Uterus (tissue), 4 donors: ENCODE measurements at places on chromosomes 5 and 9. TPM values are rescaled to one million over a fixed set of nuclear protein-coding genes. Genes with fewer than 3 reads are reported as not detected.
A peak's percentile ranks its signal among the peaks of the same experiment; 100 is the strongest.

GRCh38 chr9:107025260-107026035 is 162.5 kb downstream of the ZNF462 start:
- no peaks in the 10 kb centered on the region for H3K36me3 ChIP-seq
- H3K4me1 ChIP-seq, result no peaks in the 10 kb centered on the region
- no peak for DNase-seq
- H3K4me3 ChIP-seq, result no peak overlapping the region
- no peak overlapping the region for H3K27ac ChIP-seq

- H3K4me3 ChIP-seq, result no peak overlapping the region
- no peaks in the 10 kb centered on the region for H3K4me1 ChIP-seq
- no peaks in the 10 kb centered on the region for H3K36me3 ChIP-seq
- no peak overlapping the region for H3K27ac ChIP-seq
- DNase-seq, result no peak
These were observed 264.0 kb downstream of the EPB41L4A start for GRCh38 chr5:112154940-112155686.

- DNase-seq, result peak; percentile 39
- H3K4me3 ChIP-seq, result no peak overlapping the region
- H3K4me1 ChIP-seq, result no peaks in the 10 kb centered on the region
- no peaks in the 10 kb centered on the region for H3K36me3 ChIP-seq
- peak overlapping the region; percentile 49 for H3K27ac ChIP-seq
- no peaks in the 10 kb centered on the region for H3K27me3 ChIP-seq
These were observed 74.2 kb downstream of the SHB start for GRCh38 chr9:37994639-37995347.

The SLC36A3 gene
- not detected for total RNA-seq

The ADGRV1 gene
- 1.9 TPM for total RNA-seq
